Activated CD4-positive, alpha-beta T cell treated with anti-CD3 and anti-CD28 coated beads, Interleukin-2, amount 10 ng/mL, durations not matched to agents 7 days and 5 days (primary cell): ENCODE measurements at places on chromosomes 2 and 18.
A peak's percentile ranks its signal among the peaks of the same experiment; 100 is the strongest.

- DNase-seq: no peak
Observed at GRCh38 chr2:85106489-85107180, 26.6 kb upstream of the TCF7L1 start.

DNA sequence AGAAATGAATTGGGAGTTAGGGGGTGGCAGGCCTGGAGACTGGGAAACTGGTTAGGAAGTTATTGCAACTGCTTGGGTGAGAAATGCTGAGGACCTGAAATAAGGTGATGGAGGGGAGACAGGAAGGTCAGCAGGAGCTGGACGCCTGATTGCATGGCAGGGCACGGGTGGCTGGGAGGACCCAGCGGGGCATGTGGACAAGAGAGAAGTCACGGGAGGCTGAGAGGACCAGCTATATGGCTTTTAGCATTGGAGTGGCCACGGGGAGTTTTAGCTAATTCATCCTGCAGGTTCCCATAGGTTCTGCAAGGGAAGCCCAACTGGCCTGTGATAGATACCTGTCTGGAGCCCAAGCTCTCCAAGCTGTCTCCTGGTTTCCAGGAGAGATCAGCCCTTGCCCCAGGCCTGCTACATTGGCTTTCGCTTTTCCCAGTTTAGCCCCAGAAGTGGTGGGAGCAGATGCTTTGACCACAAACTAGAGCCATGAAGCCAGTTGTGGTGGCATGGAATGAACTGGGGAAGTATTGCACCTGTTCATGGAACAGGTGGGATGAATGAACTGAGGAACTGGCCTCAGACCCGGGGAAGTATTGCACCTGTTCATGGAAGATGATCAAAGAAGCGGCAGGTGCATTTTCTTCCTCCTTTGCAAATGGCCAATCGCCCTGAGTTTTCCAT is 93.6 kb upstream of the TAF1B start:
- no peak for DNase-seq

GRCh38 chr2:227006189-227006897 is 157.7 kb downstream of the COL4A4 start:
- DNase-seq: no peak

DNA sequence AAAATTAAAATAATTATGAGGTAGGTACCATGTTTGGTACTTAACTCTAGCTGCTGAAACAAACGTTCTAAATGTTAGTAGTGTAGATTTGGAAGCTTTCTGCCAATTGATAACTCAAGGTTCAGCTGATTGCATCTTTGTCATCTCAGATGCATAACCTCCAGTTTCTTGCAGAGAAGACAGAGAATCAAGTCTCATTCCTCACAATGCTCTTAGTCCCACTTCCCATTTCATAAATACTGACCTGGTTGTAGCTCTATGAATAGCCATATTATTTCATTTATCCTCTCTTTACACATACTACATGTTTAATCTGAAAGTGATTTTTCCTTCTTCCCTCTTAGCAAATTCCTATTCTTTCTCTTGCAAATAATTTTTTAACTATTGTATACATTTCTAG is 178.5 kb upstream of the SETBP1 start:
- no peak for DNase-seq

DNA sequence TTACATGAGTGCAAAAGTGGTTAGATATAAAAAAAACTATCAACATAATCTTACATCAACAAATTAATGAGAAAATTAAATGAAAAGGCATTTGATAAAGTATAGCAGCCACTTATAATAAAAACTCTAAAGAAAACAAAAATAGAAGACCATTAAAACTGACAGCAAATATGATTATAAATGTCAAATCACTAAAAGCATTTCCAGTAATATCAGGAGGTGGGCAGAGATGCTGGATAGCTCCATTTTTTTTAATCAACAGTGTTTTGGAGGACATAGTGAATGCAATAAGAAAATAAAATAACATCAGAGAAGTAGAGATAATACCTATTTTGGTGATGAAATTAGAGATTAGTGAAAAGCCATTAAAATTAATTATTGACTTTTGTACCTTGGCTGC is 173.4 kb downstream of the LRRTM4 start:
- no peak for DNase-seq

GRCh38 chr2:46309052-46309953 is 12.1 kb downstream of the EPAS1 start:
- no peak for DNase-seq

DNA sequence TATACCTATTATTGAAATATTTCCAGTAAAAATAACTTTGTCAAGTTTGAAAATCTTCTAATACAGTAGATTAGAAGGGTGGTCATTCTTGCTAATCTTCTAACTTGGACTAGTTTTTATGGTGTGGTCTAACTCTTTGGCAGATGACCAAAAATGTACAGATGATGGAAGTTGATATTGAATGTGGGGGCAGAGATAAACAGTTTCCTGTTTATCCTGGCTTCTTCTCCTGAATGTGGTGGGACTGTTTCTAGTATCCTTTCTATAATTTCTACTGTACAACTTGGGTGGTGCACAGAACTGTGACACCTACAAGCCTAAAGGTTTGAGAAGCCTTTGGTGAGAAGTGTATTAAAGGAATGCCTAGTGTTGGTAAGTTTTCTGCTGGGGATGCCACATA is 178.7 kb downstream of the PDE11A start:
- DNase-seq: no peak

DNA sequence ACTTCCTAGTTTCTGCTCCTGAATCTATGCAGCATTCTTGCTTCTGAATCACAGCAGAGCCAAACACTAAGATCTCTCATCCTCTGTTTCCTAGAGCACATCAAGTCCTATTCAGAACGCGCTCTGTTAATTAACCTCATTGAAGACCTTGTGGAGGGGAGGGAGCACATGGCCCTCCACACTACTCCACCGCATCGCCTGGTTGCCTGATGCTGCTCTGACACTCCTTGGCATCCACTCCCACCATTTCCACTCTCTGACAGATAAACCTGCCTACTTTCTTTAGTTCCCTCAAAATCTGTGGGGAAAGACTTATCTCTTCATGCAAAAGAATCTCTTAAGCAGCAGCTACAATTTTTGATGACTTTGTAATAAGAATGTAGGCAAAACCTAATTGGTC is 802.3 kb upstream of the GYPC start:
- DNase-seq: no peak

DNA sequence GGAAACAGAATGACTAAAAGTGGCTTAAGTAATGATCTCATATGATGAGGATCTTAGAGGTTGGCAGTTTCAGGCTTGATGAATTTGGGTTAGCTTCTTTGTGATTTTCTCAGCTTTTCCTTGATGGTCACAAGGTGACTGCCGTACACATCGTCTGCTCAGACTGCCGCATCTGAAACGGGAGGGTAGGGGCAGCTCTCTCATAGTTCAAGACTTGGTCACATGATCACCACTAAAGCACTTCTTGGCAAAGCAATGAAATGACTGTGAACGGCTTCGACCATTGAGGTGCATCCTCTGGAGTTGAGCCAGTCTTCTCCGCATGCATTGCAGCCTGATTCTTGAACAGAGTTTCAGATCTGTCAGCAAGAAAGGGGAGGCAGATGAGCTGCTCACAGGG is 43.8 kb downstream of the LPIN1 start:
- DNase-seq: no peak

GRCh38 chr18:55489034-55489986 is 98.7 kb downstream of the TCF4 start:
- DNase-seq: peak; percentile 7
